ENCODE measurements at places on chromosomes 16 and 17.

- peak; percentile 86 for DNase-seq
These were observed at the start of gene ACAP1 for GRCh38 chr17:7336240-7337175. ACAP1 (plus strand) TSS chr17:7336529; CDS start chr17:7336735, 206 bp downstream.

DNA sequence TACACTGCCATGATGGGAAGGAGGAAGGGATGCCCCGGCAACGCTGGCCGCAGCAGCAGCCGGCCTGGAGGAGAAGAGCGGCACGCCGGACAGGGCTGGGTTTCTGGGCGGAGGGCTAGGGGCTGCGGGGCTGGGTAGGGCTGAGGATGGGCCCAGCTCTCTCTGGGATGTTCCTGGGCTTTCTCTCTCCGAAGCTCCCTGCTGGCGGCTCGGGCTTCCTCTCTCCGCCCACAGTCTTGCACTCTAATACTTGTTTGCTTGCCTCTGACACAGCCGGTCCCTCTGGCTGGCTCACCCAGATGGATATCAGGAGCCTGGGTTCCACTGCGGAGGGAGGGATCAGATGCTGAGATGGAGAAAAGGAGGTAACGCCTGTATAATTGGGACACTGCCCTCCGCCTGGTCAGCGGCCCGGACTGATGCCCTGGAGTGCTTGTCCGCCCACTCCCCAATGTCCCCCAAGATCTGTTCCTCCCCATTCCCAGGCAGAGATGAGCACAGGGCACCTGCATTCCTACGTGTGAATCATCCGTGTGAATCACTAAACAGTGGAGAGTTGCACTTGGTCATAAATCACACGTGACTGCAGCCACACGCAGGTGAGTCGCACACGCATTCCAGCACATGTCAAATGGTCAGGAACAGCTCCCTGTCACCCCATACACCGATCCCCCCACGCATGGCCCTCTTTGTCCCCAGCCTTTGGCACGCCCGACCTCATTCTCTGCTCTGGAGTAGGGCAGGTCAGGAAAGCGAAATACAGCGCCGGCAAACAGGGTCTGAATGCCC lies at the start of gene ALOXE3:
TSS of gene ALOXE3 (minus strand) at position 535 of the 789 bp plus-strand sequence. CDS start at position 11, 524 bp downstream.
- DNase-seq: peak; percentile 14

DNA sequence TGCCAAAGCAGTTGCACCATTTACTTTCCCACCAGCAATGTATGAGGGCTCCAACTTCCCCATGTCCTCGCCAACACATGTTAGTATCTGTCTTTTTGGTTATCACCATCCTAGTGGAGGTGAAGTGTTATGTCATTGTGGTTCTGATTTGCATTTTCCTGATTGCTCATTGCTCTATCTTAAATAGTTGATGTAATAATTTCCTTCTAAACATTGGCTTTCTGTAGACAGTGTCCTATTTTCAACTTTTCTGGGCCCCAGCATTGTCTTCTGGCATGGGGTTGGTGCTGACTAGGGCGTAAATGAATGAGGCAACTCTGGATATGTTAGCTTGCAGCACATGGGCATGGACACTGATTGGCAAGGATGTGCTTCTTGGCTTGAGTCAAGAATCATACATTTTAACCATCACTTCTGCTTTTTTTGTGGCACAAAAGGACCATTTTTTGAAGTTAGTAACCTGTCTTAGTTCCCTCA lies 25.1 kb downstream of the PLCG2 start:
- DNase-seq: no peak

- DNase-seq: no peak
These were observed 52.0 kb upstream of the ACSM2B start for GRCh38 chr16:20628213-20628612.

DNA sequence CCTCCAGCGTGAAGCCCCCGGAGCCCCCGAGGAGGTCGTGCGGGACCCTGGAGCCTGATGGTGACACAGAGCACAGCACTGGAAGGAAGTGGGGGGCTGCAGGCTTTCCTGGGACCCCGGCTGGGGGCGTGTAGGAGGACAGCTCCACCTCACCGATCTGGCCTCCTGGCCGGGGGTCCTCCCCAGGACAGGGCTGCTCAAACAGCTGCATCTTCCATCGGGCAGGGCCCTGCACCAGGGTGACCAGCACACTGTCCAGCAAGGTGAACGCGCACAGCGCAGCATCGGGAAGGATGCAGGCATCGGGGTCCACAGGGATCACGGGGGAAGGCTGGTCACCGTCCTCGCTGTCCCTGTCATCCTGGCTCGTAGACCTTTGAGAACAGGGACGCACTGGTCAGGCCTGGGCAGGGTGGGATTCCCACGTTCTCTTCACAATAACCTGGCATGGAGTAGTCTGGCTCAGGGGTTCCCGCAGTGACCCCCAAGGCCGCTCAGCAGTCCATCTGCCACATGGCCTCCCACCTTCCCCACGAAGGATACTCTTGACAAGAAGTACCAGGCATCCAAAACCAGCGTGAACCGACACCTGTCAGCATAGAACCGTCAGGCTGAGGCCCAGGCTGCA lies 1.2 kb downstream of the FAAP100 start:
- DNase-seq: no peak

DNA sequence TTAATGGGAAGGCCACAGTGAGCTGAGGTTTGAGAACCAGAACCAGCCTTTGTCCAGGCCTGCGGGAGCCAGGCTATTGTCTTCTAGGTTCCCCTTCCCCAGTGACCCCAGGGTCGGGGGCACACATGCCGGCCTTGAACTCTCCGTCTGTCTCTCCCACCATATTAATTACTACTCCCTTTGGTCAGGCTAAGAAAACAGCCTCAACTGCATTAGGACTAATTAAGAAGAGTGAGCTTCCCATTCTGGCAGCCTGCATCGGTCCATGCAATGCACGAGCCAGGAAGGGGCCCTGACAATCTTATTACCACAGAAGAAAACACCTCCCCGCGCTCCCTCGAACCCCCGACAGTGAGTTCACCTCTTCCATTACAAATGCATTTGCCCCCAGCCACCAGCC lies 380.2 kb upstream of the ZFHX3 start:
- DNase-seq: no peak

- no peak for DNase-seq
These were observed 3.5 kb upstream of the CA5A start for GRCh38 chr16:87939562-87940423.

- DNase-seq: no peak
These were observed 184.0 kb downstream of the CYLD start for GRCh38 chr16:50925758-50926357.

All from activated CD4-positive, alpha-beta T cell treated with anti-CD3 and anti-CD28 coated beads, Interleukin-2, amount 50 U/mL, for 1 hour (primary cell).